ENCODE measurements at places on chromosomes 5 and 9. TPM values are rescaled to one million over a fixed set of nuclear protein-coding genes. Genes with fewer than 3 reads are reported as not detected.
A peak's percentile ranks its signal among the peaks of the same experiment; 100 is the strongest.

IL4 gene
- total RNA-seq, result not detected

DNA sequence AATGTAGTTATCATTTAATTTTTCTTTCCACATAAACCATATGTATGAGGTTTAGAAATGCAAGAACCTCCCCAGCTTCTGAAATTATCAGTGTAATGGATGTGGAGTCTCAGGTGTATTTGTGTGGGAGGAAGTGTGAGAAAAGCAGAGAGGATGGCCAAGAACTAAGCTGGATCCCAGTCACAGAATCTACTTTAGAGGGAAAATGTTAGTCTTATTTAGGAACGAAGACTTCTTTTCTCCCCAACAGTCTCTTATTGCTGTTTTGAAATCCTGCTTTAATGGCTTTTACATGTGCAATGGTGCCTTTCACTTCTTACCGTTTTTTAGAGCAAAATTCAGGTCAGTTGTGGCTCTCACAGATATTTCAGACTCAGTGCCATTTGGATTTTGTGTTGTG, 3.0 kb downstream of the EQTN start:
- H3K27ac ChIP-seq, result no peak overlapping the region
- H3K27me3 ChIP-seq, result no peaks in the 10 kb centered on the region
- no peaks in the 10 kb centered on the region for H3K4me1 ChIP-seq
- H3K36me3 ChIP-seq, result no peaks in the 10 kb centered on the region

- H3K4me3 ChIP-seq, result no peak overlapping the region
- no peaks in the 10 kb centered on the region for H3K36me3 ChIP-seq
- no peak for DNase-seq
- no peak overlapping the region for H3K27ac ChIP-seq
- H3K27me3 ChIP-seq, result peaks cover 2% of the 10 kb centered on the region
These were observed 52.5 kb upstream of the GGTA1 start for GRCh38 chr9:121551985-121552753.

DNA sequence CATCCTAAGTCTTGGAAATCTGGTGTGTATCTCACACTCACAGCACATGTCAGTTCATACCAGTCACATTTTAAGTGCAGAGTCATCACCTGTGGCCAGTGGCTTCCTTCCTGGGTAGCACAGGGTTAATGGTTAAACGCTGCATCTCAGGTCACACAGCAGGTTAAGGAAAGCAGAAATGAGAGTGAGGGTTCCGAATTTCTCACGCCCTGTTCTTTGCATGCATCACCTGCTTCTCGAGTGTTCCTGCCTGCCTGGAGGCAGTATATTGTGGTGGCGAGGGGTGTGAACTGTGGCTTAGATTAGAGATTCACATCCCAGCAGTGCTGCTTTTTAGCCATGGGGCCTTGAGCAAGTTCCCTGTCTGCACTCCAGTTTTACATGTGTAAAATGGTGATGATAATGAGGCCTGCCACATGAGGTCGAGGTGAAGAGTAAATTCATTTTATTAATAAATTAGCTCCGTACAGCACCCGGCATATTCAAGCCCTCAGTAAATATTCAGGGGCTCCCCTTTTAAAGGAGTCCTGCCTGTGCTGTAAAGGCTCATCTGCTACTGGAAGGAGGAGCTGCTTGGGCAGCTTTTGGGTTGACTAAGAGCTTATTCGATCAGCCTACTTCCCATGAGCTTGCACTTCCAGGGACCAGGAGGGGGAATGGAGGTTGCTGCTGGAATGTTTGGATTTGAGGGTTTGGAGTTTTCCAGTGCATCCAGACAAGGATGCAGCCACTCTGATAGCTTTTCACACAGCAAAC, 61.1 kb upstream of the SAP30L start:
- H3K4me3 ChIP-seq, result no peak overlapping the region
- peaks cover 16% of the 10 kb centered on the region for H3K36me3 ChIP-seq
- no peak for DNase-seq
- H3K27me3 ChIP-seq, result no peaks in the 10 kb centered on the region
- no peak overlapping the region for H3K27ac ChIP-seq

- H3K36me3 ChIP-seq, result no peaks in the 10 kb centered on the region
- DNase-seq, result no peak
These were observed 74.3 kb upstream of the TGFBR1 start for GRCh38 chr9:99030610-99031109.

- no peak overlapping the region for H3K4me3 ChIP-seq
- DNase-seq, result no peak
- no peaks in the 10 kb centered on the region for H3K27me3 ChIP-seq
- H3K27ac ChIP-seq, result no peak overlapping the region
- peaks cover 2% of the 10 kb centered on the region for H3K4me1 ChIP-seq
These were observed 17.1 kb downstream of the F2R start for GRCh38 chr5:76733049-76733417.

DNA sequence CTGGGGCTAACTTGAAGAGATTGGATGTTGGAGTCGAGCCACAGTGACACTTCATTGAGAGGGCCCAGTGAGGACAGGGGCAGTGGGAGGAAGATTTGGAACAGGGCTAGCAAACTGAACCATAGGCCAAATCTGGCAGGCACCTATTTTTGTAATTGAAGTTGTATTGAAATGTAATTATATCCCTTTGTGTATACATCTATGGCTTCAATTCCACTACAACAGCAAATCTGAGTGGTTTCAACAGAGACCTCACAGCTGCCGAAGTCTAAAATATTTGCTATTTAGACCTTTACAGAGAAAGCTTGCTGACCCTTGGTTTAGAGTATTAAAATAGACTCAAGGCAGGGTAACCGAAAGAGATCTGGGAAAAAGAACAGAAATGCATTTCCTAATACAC, 4.7 kb upstream of the TNFSF8 start:
- peak; percentile 99 for DNase-seq
- H3K27me3 ChIP-seq, result no peaks in the 10 kb centered on the region
- H3K27ac ChIP-seq, result no peak overlapping the region
- no peak overlapping the region for H3K4me3 ChIP-seq
- H3K36me3 ChIP-seq, result no peaks in the 10 kb centered on the region

All from lung (tissue), 17 donors.